Dorsolateral prefrontal cortex (tissue), 122 donors: ENCODE measurements at places on chromosomes 5 and 9.

- no peak for DNase-seq
Measured at GRCh38 chr9:99964336-99964735, 57.9 kb downstream of the STX17 start.

- no peak for DNase-seq
Measured at GRCh38 chr9:69392826-69393225, 67.8 kb downstream of the ENTREP1 start.

DNA sequence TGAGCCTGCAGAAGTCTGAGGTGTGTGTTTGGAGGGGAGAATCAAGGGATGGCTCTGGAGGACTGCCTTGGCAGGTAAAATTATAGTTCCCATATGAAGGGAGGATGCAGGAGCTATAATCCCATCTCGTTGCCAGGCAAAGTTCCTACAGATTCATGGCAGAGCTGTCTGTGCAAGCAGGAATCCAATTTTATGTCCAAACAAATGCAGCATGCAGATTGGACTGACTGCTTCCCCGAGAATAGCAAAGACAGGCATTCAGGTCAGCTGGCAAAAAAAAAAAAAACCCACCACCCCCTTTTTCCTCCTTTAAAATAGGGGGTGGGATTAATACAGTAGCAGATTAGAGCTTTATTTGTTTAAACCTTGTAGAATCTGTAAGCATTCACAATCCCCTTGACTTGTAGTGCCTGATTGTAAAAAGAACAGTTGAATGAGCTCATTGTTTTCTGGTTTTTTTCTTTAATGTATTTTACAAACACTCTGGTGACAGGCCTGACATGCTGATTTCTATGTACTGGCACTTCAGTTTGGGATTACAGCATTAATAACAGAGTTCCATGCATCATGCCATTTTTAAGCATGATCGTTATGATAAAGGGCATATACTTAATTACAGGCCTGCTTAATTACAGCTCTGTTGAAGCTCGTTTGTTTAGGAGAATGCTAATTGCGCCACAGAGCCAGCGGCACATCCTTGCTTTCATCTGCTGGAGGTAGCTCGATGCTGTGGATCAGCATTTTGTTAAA, 141.4 kb upstream of the LMX1B start:
- DNase-seq, result peak; percentile 6

GRCh38 chr5:174690271-174690670, 34.1 kb upstream of the MSX2 start:
- no peak for DNase-seq

GRCh38 chr5:152864447-152864846, 459.4 kb upstream of the NMUR2 start:
- no peak for DNase-seq
